ENCODE measurements at places on chromosomes 2 and 18.

DNA sequence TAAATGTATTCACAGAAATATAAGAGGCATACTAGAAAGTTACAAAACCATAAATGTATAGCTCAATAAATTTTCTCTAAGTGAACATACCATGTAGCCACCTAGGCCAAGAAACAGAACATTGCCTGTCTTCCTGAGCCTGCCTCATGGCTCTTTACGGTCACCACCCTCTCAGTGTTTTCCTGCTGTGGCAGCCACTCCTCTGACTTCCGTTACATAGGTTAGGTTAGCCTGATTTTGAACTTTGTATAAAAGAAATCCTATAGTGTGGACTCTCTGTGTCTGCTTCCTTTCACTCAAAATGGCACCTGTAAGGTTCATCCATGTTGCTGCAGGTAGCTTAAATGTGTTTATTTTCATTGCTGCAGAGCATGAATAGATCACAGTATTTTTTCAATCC is 11.6 kb upstream of the ST3GAL5 start:
- DNase-seq, result no peak

DNA sequence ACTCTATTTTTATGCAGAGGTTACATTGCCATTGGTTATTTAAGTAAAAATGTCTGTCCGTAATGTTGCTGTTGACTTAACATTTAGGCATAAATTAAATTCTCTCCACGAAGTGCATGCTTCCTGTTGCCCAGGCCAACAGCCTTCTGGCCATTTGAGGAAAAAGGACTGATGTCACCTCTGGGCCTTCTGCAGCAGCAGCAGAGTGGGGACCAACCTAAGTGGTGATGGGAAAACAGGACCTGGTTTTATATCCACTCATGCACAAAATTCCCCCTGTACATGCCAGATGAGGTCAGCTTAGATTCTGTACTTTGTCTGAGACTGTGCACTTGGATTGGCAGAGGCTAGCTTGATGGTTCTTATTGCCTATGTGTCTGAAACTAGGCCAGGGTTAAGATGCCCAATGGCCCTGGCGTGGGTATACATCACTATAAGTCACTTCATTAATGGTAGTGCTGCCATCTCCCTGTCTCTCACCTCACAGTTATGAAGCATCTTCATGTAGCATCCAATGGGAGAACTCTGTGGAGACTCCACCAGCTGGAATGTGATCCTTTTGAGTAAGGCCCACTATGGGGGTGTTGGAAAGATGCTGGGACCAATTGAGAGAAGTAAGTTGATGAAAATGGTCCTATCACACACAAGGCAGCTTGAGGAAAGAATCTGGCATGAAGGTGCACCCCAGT is 4.4 kb downstream of the ARHGAP25 start:
- DNase-seq, result no peak

- DNase-seq, result peak; percentile 89
Observed at GRCh38 chr2:191202881-191203397, 42.3 kb upstream of the MYO1B start.

GRCh38 chr2:164903204-164903603 is 52.1 kb downstream of the SLC38A11 start:
- DNase-seq, result peak; percentile 58

- DNase-seq, result no peak
Observed at GRCh38 chr2:3672861-3673678, 15.1 kb downstream of the ALLC start.
